Astrocyte of the hippocampus (primary cell): ENCODE measurements at places on chromosomes 7 and 10.

GRCh38 chr10:6195846-6196245 lies 6.9 kb upstream of the PFKFB3 start:
- no peak for DNase-seq

DNA sequence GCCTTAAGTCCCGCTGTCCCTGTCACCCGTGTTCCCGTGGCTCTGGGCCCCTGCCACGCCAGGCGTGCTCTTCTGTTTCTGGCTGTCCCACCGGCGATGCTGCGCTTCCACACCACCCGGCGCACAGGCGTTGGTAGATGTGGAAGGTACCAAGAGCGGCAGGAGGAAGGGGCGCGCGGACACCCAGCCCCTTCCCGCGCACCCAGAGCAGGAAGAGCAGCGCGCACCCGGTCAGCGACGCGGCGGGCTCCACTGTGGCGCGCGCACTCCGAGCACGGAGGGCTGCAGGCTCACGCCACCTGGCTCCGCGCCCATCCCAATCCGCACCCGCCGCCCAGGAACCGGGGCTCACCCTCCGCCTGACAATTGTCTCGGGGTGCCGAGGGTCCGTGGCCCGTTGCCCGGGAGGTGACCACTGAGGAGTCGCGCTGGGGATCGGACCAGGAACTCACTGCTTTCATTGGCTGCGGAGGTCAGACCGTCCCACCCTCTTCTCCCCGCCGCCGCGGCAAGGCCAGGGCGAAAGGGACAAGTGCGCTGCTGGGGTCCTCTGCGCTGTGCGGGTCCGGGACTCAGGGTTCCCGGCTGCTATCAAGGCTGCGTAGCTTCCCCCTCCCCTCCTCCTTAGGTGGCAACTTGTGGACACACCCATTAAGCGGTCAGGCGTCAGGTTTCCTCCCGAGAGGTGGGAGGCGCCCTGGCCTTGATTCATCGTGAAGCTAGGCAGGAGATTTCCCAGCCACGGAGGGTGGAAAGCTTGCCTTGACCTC lies 121.6 kb upstream of the ZNF92 start:
- DNase-seq: peak; percentile 79

DNA sequence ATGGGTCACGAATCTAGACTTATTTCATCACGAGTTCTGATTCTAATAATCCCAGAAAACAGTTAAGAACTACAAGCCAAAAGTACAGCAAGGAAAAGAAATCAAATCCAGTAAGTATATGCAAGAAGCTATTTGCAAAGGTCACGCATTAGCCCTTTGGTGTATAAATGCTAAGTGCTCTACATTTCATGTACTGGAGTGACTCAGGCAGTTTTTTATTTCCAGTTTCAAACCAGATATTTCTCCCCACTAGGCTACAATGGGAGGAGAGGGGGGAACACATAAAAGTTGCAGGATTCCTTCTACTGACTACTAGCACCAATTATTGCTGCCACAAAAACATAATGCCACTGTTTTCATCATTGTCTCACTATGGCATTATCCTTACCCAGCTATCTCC lies 148.0 kb downstream of the NRCAM start:
- DNase-seq: peak; percentile 56

DNA sequence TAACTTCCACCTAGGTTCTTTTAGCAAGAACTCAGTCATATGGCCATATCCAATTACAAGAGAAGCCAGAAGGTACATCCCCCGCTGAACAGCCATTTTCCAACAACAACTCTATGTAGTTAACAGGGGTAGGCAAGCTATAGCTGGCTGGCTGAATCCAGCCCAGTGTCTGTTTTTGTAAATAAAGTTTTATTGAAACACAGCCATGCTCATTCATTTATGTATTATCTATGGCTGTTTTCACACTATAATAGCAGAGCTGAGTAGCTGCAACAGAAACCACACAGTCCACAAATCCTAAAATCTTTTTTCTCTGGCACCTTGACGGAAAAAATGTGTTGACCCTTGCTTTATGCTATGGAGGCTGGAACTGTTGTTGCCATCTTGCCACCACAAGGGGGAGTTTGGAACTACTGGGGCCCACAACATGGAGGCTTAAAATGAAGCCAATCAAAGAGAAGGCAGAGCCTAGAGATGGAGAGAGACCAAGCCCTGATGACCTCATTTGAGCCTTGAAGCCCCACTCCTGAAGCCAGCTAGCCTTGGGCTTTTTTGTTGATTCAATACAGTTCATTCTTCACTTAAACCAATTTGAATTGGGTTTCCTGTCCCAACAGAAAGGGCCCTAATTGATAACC lies 33.3 kb upstream of the XPNPEP1 start:
- no peak for DNase-seq

- DNase-seq: peak; percentile 71
Measured at GRCh38 chr7:91263384-91264045, 718 bp upstream of the FZD1 start.

- DNase-seq: no peak
Measured at GRCh38 chr7:98038731-98039130, 48.7 kb upstream of the OCM2 start.

DNA sequence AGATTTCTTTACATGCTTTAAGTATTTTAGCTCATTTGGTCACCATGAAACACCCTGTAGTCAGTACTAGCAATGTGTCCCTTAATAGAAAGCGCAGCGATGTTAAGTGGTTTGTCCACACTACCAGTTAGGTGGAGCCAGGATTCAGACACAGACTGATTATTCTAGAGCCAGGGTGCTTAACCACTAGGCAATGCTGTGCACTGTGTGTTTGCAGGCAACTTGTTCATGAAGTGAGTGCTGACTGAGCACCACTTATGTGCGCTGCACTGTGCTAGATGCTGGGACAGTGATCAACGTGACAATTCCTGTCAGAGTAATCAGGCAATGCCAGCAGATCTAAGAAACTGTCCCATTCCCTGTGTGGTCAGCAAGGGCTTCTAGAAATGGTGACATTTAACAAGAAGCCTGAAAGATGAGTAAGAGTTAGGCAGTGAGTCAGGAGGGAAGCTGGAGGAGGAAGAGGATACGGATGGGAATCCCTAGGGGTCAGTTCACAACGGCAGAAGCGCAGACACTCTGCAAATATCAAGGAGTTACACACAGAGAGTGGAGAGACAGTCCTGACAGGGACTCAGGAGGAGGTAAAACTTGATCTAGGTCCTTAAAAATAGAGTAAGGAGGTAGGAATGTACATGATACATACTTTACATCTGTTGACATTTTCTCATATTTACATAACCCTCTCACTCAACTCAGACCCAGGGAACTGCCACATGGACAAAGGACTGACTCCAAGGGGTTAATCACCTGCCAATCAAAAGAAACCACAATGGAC lies 69.7 kb upstream of the EGR2 start:
- DNase-seq: peak; percentile 44

DNA sequence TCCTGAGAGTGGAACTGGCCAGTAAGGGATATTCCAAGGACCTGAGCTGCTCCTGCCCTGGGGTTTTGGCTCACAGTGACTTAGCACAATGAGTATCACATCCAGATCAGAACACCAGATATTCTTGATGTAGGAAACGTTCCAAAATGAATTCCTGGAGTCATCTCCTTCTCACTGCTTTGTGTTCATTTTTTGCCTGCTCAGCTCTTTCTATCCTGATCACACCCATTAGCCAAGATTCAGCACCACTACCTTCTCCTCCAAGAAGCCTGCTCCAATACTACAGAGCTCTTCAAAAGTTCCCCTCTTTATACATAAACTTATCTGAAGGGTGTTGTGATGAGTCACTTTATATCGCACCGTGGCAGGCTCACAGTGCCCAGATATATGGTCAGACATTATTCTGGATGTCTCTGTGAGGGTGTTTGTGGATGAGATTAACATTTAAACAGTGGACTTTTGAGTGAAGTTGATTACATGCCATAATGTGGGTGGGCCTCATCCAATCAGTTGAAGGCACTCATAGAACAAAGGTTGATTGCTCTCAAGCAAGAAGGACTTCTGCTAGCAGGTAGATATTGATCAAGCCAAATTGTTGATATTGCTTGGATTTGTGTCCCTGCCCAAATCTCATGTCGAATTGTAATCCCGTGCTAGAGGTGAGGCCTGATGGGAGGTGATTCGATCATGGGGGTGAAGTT lies 1155.2 kb upstream of the AUTS2 start:
- no peak for DNase-seq

GRCh38 chr10:65320236-65321026 lies 1605.4 kb upstream of the LRRTM3 start:
- DNase-seq: peak; percentile 15

DNA sequence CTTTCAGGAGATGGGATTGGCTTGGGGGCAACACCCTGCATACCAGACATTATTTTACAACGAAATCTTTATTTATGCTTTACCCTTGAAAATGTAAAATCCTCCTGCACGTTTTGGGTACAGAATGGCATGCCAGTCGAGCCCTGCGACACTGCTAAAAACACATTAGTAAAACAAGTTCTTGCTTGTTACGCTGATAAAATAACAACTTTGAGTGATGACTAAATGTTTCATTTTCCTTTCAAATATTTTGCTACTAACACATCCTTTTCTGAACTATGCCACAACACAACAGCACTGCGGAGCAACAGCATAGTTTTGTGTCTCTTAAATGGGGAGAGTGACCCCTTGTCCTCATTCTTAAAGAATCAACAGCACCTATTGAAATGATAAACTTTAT lies 76.0 kb upstream of the SEMA3D start:
- DNase-seq: no peak

- DNase-seq: no peak
Measured at GRCh38 chr7:22351878-22352277, 5.1 kb downstream of the RAPGEF5 start.

DNA sequence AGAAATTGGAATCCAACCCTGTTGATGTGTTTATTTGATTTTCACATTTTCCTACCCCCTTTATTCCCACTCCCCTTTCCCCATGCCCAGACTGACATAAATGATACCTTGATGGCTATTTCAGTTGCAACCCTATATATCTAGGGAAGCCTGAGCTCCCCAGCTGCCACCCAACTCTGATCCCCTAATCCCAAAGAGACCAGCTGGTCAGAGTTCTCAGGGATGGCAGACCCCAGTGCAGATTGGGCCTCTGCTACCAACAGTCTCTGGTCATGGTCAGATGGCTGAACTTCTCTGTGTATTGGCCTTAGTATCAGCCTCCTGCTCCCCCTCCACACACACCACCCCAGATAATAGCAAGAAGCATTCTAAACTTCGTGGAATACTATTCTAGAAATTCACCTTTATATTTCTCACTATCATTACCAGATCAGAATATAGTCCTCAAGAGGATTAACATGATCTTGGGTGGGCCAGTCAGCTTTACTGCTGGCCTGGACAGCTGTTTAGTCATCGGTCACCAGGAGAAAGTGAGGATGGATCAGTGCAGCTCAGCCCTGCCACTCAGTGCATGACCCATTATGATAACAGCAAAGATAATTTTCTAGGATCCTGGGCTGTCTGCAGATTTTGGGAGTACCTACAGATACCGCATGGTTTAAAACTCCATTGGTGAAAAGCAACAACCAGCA lies 24.5 kb upstream of the BTRC start:
- DNase-seq: no peak

GRCh38 chr10:112244197-112244596 lies 39.0 kb upstream of the TECTB start:
- no peak for DNase-seq

GRCh38 chr7:4265676-4266075 lies 416.4 kb upstream of the FOXK1 start:
- no peak for DNase-seq
